ENCODE measurements at places on chromosomes 12 and 14.

GRCh38 chr12:24356240-24356804 is 406.9 kb upstream of the SOX5 start:
- DNase-seq: no peak

DNA sequence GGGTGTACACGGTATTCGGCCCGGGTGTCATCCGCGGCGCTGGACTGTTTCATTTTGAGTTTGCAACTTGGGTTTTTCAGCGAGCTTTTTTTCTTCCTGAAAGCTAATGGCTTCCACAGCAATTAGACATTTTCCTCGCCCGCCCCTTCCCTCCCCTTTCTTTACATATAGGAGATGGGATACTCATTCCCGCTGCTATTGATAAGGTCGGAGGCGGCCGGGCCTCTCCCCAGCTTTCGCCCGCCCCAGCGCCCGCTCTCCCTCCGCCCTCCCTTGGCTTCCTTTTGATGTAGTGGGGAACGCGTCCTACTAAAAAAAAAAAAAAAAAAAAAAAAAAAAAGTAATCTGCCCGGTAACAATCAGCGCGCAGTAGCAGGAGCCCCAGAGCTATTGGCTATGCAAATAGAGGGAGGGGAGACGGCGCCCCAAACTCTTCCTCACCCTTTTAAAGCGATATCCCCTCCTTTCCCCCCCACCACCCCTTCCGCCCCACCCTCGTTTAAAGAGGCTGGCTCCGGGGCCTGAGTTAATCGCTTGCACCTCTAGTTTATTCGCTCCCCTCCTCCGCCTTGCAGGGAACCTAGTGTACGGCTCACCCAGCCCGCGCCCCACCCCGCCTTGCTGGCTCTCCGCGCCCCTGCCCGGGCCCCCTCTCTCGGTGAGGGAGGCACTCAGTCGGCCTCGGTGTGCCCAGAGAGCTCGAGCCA is 1.7 kb upstream of the CCND2 start:
- DNase-seq: no peak

DNA sequence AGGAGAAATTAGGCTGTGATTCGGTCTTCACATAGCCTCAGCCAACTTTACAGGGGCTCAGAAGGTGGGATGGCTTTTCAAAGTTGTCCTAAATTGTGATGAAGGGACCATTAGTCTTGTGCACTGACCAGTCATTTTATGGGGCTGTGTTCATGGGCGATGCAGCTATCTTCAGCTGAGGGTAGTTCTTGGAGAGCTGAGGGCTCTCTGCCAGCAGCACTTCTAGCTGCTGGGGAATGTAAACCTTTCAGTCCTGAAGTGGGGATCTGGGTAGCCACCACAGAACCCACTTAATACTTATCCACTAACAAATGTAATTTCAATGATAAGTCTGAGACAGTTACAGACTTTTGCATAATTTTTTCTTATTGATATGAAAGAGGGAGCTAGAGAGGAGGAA is 270.6 kb downstream of the AEBP2 start:
- no peak for DNase-seq

DNA sequence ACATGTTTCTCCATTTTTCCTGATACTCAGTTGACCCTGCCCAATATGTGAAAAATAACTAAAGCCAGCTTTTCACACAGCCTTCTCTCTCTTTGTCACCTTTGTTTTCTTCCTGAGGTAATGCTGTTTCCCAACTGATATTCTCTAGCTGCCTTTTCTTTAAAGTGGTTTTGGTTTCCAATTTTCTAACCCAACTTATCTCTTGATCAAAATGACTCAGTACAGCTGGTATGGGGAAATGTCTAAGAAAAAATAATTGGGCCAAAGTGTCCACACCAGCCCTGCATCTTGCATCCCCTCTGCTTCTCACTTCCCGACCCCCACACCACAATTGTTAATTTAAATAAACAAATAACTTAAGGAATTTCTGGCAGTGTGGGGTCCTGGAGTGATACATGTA is 193.8 kb downstream of the SYT1 start:
- no peak for DNase-seq

DNA sequence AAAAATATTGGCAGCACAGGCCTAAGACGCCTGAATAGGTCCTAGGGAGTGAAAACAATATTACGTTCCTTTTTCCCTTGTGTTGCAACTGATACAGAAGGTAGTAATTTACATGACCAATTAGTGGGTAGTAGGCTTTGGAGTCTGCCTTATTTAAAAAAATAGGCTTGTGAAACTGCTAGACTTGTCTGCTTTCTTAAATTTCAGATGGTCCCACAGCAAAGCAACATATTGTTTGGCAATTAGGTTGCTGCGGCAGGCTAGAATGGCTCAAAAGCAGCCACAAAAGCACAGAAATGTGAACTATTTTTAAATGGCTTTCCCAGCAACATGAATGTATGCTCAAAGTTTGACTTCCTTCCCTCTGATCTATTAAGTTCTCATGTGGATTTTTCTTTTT is 211.9 kb downstream of the TTC8 start:
- no peak for DNase-seq

GRCh38 chr12:44017216-44017615 is 181.3 kb downstream of the TMEM117 start:
- no peak for DNase-seq

GRCh38 chr14:62908506-62908905 is 136.8 kb downstream of the KCNH5 start:
- DNase-seq: no peak

DNA sequence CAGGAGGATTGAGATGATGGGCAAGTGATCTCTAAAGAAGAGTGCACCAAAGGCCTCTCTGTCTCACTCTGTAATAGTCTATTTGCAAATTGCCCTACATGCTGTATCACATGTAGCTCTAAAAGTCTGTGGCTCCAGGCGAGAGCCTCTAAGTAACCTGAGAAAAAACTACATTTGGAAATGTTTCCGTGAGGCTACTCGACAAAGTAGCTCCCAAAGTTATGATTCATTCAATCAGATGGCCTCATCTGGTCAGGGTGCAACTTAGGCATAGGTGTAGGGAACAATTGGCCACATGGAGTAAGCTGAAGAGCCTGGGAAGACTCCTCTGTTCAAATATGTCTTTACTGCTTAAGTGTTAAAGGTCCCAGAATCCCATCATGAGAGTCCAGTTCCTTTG is 155.4 kb upstream of the PLEKHG7 start:
- DNase-seq: no peak

DNA sequence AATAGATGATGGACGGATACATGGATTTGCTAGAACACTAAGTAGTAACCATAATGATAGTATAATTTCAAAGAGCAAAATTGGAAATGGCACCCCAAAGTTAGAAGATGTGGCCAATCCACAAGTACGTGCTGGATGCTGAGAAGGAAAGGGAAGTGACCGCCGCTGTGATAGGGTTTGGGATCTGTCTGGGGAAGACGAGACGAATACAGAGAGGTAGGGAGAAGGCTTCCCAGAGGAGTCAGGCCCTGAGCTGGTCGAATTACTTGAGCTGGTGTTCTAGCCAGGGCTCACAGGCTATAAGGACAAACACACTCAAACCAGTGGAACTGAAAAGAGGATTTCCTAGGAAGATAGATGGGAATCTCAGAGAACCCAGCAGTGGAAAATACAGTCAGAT is 9.4 kb upstream of the ACVR1B start:
- DNase-seq: no peak

DNA sequence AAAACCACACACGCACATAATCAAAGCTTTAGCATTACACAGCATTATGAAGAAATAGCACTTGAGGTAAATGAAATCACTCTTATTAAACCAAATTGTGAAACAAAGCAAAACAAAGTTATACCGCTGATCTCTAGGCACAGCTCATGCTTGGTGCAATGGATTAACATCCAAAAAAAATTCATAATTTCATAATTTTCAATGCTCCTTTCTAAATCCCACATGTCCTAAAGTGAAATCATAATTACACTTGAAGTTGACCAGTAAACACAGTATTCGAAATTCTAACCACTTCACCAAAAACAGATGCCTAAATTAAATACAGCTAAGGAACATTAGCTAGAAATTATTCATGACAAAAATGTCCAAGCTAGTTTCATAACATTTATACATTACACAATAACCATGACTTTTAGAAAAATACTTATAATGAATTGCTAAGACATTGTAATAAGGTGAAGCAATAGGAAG is 1.5 kb downstream of the MLH3 start:
- no peak for DNase-seq

DNA sequence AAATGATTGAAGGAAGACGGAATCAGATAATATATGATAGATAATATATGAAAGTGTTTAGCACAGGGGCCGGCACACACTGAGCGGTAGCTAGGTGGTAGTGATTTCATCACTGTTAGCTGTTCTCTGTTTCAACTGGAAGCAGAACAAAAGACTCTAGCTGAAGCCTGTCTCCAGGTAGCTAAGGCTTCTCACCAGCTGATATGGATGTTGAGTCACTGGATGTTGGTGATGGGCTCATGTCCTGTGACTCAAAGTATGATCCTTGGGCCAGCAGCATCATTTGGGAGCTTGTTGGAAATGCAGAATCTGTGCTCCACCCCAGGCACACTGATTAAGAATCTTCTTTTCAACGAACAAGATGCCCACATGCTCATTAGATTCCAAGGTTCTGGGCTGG is 21.7 kb upstream of the KCNA5 start:
- no peak for DNase-seq

DNA sequence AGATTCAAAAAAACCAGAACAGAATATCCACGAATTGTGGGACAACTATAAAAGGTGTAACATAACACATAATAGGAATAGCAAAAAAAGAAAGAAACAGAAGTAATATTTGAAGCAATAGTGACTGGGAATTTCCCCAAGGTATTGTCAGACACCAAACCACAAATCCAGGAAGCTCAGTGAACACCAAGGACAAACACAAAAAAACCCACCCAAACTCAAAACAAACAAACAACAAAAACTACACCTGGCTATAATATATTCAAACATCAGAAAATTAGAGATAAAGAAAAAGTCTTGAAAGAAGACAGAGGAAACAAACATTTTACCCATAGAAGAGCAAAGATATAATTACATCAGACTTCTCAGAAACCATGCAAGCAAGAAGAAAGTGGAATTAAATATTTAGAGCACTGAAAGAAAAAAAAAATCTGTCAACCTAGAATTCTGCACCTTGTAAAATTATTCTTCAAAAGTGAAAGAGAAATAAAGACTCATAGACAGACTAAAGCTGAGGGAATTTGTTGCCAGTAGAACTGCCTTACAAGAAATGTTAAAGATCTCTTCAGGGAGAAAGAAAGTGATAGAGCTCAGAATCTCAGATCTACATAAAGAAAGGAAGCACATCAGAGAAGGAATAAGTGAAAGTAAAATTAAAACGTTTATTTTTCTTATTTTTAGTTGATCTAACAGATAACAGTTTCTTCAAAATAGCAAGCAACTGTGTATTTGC is 12.1 kb upstream of the HMGA2 start:
- DNase-seq: no peak

GRCh38 chr12:110689281-110690126 is 589 bp upstream of the HVCN1 start:
- no peak for DNase-seq

DNA sequence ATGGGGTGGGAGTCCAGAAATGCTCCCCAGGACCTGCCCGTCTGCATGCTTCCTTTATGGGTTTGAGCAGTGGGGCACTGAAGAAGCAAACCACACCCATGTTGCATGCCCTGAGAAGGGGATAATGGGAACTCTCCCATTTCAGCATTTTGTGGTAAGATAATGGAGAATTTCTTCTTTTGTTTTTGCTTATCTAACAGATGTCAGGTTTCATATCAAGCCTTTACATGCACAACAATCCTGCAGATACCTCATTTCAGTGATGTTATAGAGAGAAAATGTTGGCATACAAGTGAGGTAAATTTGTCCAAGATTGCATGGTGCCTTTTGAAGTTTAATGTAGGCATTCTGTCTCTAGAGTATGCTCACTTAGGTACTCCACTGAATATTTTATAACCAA is 177.0 kb downstream of the ALX1 start:
- DNase-seq: no peak

GRCh38 chr12:14613718-14614117 is 46.0 kb upstream of the PLBD1 start:
- no peak for DNase-seq

DNA sequence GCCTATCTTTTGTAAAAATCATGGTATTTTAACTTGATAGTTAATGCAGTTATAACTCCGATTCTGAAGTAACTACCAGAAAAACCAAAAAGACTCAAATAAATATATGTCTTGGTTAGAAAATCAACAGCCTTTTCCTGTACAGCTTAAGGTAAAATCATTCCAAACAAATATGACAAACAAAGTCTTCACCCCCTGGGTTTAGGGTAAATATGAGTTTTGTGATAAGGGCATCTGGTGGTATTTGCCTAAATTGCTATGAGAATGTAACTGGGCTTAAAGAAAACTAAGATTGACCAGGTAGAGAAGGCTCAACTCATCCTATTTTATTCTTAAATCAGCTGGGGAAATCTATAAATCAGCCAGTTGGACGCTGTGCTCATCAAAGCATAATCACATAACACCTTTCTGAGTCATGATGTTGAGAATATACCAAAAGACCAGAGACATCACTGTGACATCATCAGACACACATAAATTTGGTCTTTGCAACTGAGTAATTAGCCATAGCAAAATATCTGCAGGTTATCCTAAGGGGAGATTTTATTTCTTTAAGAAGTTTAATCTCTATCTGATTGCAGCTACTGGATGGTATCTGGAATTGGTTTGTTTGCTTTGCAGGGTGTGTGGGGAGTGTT is 133.9 kb downstream of the STXBP6 start:
- no peak for DNase-seq

- DNase-seq: no peak
Observed at GRCh38 chr12:31627456-31628054, 31.9 kb upstream of the ETFBKMT start.

DNA sequence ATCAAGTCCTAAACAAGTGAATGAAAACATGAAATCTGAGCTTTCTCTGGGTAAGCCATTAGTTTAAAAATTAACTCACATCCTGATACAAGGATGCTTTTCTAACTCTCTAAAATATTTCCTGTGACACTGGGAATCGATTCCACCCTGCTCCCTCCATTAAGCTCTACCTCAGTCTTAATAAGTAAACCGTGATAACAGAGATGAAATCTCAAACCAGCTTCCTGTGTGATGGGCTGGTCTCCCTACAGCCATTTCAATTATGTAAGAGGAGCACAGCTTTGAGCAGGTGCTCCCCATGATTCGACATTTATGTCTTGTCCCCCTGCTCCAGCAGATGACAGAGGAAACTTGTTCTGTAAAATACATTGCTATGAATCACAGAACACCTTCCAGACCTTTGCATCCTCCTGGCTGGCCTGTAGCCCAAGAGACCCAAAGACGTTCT is 59.0 kb downstream of the GAS2L3 start:
- DNase-seq: no peak
